ENCODE measurements at places on chromosomes 7 and 10. TPM values are rescaled to one million over a fixed set of nuclear protein-coding genes. Genes with fewer than 3 reads are reported as not detected.

DNA sequence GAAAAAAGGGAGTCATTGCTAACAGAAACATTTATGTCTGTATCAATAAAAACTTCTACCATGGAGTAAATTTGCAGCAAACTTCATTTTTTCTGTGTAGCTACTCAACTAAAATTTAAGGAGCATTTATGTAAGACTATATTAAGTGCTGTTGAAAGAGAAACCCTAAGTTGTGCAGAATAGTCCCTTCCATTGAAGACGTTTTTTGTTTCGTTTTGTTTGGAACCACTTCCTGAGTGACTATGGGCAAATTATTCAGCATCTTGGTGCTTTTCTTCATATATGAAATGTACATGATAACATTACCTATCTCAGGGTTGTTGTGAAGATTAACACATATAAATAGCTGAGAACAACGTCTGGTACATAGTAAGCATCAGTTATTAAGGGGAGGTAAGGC is 24.3 kb downstream of the SEM1 start:
- H3K4me3 ChIP-seq, result peak overlapping the region; percentile 71
- H3K4me1 ChIP-seq, result peaks cover 28% of the 10 kb centered on the region
- DNase-seq, result no peak

DNA sequence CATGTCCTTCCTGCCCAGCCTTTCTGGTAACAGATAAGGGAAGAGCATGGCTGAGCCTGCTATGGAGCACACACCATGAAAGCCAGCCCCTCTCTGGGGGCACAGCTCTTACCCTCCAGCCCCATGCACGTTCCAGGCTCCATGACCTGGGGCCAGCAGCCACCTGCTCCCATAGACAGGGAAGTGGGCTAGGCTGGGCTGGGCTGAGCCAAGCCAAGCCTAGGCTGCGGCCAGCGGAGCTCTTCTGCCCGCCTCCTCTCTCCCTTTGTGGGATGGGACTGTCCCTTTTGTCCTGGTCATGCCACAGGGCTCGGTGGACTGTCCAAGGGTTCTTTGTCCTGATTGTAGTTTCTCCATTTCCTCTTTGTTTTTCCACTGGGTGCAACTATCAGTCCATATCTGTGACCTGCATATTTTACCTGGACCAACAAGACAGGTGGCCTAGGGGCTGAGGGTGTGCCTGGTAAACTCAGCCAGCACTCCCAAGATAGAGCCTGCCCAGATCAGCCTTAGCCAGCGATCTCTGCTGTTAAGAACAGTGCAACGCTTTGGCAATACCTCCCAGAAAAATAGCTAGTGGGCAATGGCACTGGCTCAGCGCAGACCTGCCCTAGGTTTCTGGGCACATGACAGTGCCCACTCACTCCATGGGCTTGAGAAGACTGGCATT is 97.2 kb upstream of the BTBD16 start:
- H3K36me3 ChIP-seq, result no peaks in the 10 kb centered on the region
- no peak overlapping the region for H3K4me3 ChIP-seq
- no peak for DNase-seq
- no peaks in the 10 kb centered on the region for H3K4me1 ChIP-seq
- H3K27ac ChIP-seq, result no peak overlapping the region

DNA sequence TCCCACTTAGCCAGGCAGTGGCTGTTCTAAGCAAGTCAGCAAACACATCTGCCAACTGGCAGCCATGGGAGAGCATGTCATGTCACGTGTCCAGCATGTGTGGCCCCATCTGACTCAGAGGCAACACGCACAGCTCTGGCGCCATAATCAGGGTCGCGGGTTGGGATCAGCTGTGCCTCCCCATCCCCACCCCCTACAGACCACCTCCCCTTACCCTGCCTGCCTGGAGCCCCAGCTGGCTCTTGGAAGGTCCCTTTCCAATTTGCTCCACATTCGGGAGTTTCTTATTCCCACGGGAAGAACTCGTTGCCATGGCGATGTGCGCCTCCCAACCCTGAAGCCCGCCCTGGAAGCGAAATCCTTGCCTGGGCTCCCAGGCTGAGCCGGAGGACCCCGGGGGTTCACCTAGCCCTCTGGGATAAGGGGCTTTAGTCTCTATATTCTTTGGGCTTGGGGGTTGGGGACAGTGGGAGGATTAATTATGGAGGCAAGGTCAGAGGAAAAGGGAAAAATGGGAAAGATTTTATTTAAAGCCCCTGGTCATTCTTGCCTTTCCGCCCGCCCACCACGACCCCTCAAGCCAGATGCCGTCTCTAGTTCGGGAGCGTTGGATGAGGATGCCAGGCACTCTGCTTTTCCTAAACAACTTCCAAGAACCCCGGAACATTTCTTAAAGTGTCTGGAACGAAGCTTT is 283.7 kb downstream of the ZEB1 start:
- H3K27ac ChIP-seq, result no peak overlapping the region
- peak overlapping the region; percentile 66 for H3K4me3 ChIP-seq
- peaks cover 9% of the 10 kb centered on the region for H3K27me3 ChIP-seq
- no peak for DNase-seq

- no peak for DNase-seq
- H3K4me3 ChIP-seq, result no peak overlapping the region
- H3K36me3 ChIP-seq, result no peaks in the 10 kb centered on the region
Observed at GRCh38 chr7:115232041-115232440, 310.1 kb downstream of the MDFIC start.

GRCh38 chr7:68180761-68181160 is 1184.1 kb downstream of the TYW1 start:
- no peaks in the 10 kb centered on the region for H3K36me3 ChIP-seq
- no peaks in the 10 kb centered on the region for H3K4me1 ChIP-seq
- no peak for DNase-seq
- H3K27ac ChIP-seq, result no peak overlapping the region

GRCh38 chr7:130831817-130832481 is 97.9 kb upstream of the KLF14 start:
- no peak overlapping the region for H3K4me3 ChIP-seq
- H3K4me1 ChIP-seq, result no peaks in the 10 kb centered on the region
- no peak overlapping the region for H3K27ac ChIP-seq
- DNase-seq, result no peak
- H3K36me3 ChIP-seq, result peaks cover under 1% of the 10 kb centered on the region
- peaks cover 5% of the 10 kb centered on the region for H3K27me3 ChIP-seq

GRCh38 chr7:118583641-118584040 is 359.1 kb downstream of the ANKRD7 start:
- no peaks in the 10 kb centered on the region for H3K4me1 ChIP-seq
- DNase-seq, result no peak
- no peaks in the 10 kb centered on the region for H3K27me3 ChIP-seq

GRCh38 chr7:82722946-82723345 is 279.4 kb upstream of the CACNA2D1 start:
- H3K36me3 ChIP-seq, result no peaks in the 10 kb centered on the region
- no peak overlapping the region for H3K27ac ChIP-seq
- H3K4me3 ChIP-seq, result no peak overlapping the region
- no peak for DNase-seq
- no peaks in the 10 kb centered on the region for H3K27me3 ChIP-seq
- no peaks in the 10 kb centered on the region for H3K4me1 ChIP-seq

DNA sequence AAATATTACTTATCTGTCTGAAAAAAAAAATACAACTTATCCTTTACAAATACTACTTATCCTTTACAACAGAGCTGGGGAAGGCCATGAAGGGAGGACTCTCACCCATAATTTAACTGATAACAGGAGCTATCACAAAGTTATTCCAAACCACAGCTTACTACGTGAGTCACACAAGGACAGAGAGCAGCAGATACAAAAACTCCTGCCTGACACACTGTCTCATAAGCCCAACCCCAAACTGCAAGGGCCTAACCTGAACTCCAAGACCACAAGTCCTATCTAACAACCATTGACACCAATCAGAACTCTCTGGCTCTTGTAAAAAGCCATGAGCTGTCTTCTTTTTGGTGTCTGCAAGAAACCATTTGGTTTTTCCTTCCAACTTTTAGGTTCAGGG is 28.5 kb upstream of the CXCL12 start:
- DNase-seq, result no peak
- no peaks in the 10 kb centered on the region for H3K4me1 ChIP-seq
- no peak overlapping the region for H3K27ac ChIP-seq
- H3K36me3 ChIP-seq, result no peaks in the 10 kb centered on the region
- peaks cover 7% of the 10 kb centered on the region for H3K27me3 ChIP-seq

GRCh38 chr7:106679153-106679931 is 18.4 kb upstream of the CCDC71L start:
- no peaks in the 10 kb centered on the region for H3K36me3 ChIP-seq
- no peak overlapping the region for H3K4me3 ChIP-seq
- peaks cover 9% of the 10 kb centered on the region for H3K4me1 ChIP-seq
- H3K27me3 ChIP-seq, result peaks cover 2% of the 10 kb centered on the region
- DNase-seq, result no peak
- peak overlapping the region; percentile 9 for H3K27ac ChIP-seq

DNA sequence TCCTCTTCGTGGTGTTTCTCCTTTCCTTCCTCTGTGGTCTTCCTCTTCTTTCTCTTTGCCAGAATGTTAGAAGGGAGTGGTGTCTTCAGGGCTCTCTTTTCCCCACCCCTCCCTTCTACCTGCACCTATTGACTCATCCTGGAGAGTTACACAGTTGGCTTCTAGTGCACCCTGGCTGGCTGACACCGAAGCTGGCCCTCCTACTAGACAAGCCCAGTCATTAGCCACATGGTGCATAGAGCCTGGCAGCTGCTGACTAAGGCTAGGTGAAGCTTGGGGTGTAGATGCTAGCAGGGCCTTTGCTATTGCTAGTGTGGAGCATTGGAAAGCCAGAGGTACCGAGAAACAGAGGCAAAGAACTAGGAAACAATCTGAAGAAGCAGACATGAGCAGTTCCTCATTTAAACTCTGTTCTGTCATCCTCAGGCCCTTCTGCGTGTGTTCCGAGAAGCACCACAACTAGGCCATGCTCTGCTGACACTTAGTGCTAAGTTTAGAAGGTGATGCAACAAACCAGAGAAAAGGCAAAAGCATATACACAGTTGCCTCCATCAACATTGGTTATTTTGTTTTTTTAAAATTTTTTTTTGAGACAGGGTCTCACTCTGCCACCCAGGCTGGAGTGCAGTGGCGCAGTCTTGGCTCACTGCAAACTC is 213.9 kb downstream of the BAMBI start:
- H3K4me1 ChIP-seq, result no peaks in the 10 kb centered on the region
- H3K4me3 ChIP-seq, result no peak overlapping the region
- no peak overlapping the region for H3K27ac ChIP-seq
- H3K36me3 ChIP-seq, result no peaks in the 10 kb centered on the region
- no peak for DNase-seq

DNA sequence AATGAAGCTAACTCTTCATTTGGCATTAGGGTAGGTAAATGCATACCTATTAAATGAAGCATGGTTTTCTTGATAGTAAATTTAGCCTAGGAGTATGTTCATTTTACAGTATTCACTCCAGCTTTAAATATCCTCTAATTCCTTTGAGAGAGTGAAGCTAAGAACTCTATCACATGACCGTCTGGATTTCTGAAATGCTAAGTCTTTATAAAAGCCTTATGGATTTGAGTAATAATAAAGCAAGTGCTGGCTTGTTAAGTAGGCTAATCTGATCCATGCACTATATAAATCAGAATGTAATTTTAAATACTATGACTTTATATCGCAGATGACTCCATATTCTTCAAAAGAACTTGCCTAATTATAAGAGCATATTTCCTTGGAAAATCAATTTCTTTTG is 64.8 kb downstream of the REEP3 start:
- DNase-seq, result no peak
- peaks cover 10% of the 10 kb centered on the region for H3K36me3 ChIP-seq
- H3K4me1 ChIP-seq, result peaks cover 6% of the 10 kb centered on the region
- no peak overlapping the region for H3K27ac ChIP-seq
- no peak overlapping the region for H3K4me3 ChIP-seq

DNA sequence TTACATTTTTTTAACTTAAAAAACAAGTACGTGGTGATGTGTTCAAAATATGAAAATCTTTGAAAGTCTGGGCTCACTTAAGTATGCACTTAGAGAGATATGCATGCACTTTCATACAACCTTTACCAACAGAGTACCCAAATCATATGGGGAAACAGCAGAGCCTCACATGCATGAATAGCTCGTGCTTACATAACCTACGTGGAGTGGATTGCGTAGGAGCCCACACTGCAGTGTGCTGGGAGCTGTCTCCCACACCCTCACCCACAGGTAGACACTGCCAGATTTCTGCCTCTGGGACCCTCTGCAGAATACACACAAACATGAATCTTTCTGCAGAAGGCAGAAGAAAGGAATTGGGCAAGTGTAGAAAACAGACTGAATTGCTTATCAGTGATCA is 581 bp downstream of the CLCN1 start:
- peaks cover 11% of the 10 kb centered on the region for H3K36me3 ChIP-seq
- H3K4me1 ChIP-seq, result peaks cover 5% of the 10 kb centered on the region
- no peak overlapping the region for H3K4me3 ChIP-seq
- DNase-seq, result no peak

DNA sequence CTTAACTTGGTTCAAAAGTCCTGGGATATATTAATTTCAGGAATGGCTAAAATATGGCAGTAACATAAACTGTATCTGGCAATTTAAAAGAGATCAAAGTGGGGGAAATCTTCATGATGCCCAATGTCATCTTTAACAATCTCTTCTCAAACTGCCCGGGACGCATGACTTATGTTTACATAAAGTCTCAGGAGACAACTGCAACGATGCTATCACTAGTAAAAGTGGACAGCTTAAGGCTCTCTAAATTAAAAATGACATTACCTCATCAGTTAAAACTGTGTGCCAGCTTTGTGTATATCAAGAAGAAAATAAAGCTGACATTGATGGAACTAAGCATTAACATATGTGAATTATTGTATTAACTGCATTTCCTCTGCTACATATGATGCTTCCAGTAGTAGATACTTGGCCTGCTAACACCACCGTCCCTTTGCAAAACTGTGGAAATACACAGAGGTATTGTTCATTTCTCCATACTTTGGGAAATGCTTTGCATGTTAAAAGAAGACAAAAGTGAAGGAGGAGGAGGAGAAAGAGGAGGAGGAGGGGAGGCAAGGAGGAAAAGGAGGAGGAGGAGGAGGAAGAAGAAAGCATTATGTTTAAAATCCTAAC is 62.4 kb downstream of the NRP1 start:
- peaks cover 8% of the 10 kb centered on the region for H3K27me3 ChIP-seq
- no peak for DNase-seq
- no peak overlapping the region for H3K27ac ChIP-seq
- H3K4me3 ChIP-seq, result no peak overlapping the region
- H3K36me3 ChIP-seq, result no peaks in the 10 kb centered on the region

ATOH7 gene
- total RNA-seq, result not detected

PARG gene
- 32.7 TPM for total RNA-seq

SAMD9 gene
- 65.4 TPM for total RNA-seq

MYO1G gene
- 403 TPM for total RNA-seq

ELMO1 gene
- total RNA-seq, result 78.6 TPM

ACSM6 gene
- not detected for total RNA-seq

TMEM225B gene
- 2.3 TPM for total RNA-seq

LEP gene
- not detected for total RNA-seq

IGFBP1 gene
- total RNA-seq, result not detected

DOCK1 gene
- 0.06 TPM for total RNA-seq

NPTX2 gene
- not detected for total RNA-seq

RAPGEF5 gene
- total RNA-seq, result 0.72 TPM

SNCG gene
- total RNA-seq, result not detected

EFCAB10 gene
- total RNA-seq, result not detected

KAZALD1 gene
- not detected for total RNA-seq

UCMA gene
- total RNA-seq, result not detected
